Bladder microvascular endothelial cell (primary cell): ENCODE measurements at places on chromosomes 4 and X. TPM values are rescaled to one million over a fixed set of nuclear protein-coding genes. Genes with fewer than 3 reads are reported as not detected.

PDGFRA gene
- 0.76 and 0.81 TPM in 2 replicates for total RNA-seq

SLC49A3 gene
- total RNA-seq = 4.4 and 5.9 TPM in 2 replicates

NAP1L3 gene
- 0.16 and 0.50 TPM in 2 replicates for total RNA-seq

AREG gene
- 0.19 and 0.32 TPM in 2 replicates for total RNA-seq

MTTP gene
- total RNA-seq = not detected in 2 replicates

VCX3B gene
- not detected in 2 replicates for total RNA-seq

POLN gene
- 2.3 and 4.3 TPM in 2 replicates for total RNA-seq

IQSEC2 gene
- total RNA-seq = 2.6 TPM in 2 replicates

HPGDS gene
- not detected in 2 replicates for total RNA-seq

UGT2A1 gene
- total RNA-seq = 0.16 TPM in 1 of 2 replicates, not detected in the other
